ENCODE measurements at places on chromosomes 2 and 18. TPM values are rescaled to one million over a fixed set of nuclear protein-coding genes. Genes with fewer than 3 reads are reported as not detected.
A peak's percentile ranks its signal among the peaks of the same experiment; 100 is the strongest.

- H3K36me3 ChIP-seq: no peaks in the 10 kb centered on the region
- no peak overlapping the region for H3K4me3 ChIP-seq
- H3K4me1 ChIP-seq: peaks cover 3% of the 10 kb centered on the region
- H3K27me3 ChIP-seq: no peaks in the 10 kb centered on the region
Observed at GRCh38 chr2:229090225-229090624, 180.9 kb downstream of the PID1 start.

ABHD1 gene
- 0.09 TPM for total RNA-seq

DNA sequence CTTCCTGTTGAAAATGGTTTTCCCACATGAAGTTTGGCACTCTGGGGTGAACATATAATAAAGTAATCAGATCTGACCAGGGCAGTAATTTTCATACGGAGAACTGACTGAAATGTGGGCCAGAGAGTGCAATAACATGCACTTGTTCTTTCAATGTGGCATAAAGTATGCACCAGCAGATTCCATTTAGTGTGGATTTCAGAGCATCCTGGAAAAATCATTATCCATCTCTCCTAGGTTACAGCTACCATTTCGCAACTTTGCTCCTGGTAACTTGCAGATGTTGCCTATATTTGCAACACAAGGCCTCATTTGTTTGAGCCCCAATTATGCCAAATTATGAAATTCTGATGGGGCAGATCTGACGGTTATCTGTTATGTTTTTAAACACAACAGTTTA lies 55.4 kb downstream of the COLEC12 start:
- H3K36me3 ChIP-seq: no peaks in the 10 kb centered on the region
- no peak overlapping the region for H3K4me3 ChIP-seq
- H3K4me1 ChIP-seq: peaks cover 14% of the 10 kb centered on the region
- H3K27ac ChIP-seq: no peak overlapping the region
- DNase-seq: peak; percentile 69
- H3K27me3 ChIP-seq: no peaks in the 10 kb centered on the region

DNA sequence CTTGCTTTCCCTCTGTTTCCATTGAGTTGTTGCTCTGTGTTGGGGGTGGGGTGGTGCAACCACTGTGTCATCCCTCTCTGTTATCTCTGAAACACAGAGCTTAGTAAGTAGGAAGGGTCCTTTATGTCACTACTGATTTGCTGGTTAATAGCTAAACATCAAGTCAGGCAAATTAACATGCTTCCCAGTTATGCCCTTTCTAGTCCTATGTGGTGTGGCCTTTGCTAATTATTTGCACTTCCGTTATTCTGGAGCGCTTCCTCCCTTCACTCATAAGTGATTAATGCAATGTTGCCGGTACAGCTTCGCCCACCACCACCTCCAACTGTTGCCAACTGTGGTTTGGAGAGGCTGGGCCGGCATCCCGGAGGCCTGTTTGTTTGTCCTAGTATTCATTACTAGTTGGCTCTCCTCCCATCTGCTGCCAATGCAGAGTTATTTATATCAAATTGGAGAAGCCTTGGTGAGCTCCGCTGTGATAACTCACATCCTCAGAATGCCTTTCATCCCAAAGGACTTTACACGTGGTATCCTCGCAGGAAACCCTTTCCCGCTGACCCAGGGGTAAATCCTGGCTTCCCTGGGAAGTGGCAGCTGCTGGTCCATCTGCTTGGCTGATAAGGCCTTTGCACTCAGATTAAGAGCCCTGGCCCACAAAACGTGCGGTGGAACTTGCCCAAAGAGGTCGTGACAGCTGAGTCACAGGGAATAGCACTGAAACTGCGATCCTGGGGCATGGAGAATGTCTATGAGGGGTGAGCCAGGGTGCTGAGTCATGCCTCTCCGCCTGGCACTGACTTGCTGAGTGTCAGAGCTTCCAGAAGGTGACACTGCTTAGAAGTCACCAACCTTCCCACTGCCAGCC lies 72.0 kb upstream of the ZCCHC2 start:
- DNase-seq: peak; percentile 68
- peak overlapping the region; percentile 25 for H3K27ac ChIP-seq
- H3K36me3 ChIP-seq: no peaks in the 10 kb centered on the region
- H3K4me3 ChIP-seq: no peak overlapping the region
- H3K4me1 ChIP-seq: peaks cover 8% of the 10 kb centered on the region

GRCh38 chr2:20976527-20976926 lies 67.3 kb downstream of the APOB start:
- H3K4me3 ChIP-seq: no peak overlapping the region
- H3K27me3 ChIP-seq: no peaks in the 10 kb centered on the region
- no peak overlapping the region for H3K27ac ChIP-seq
- peaks cover 25% of the 10 kb centered on the region for H3K4me1 ChIP-seq
- peak; percentile 85 for DNase-seq

- H3K4me1 ChIP-seq: no peaks in the 10 kb centered on the region
- H3K27me3 ChIP-seq: no peaks in the 10 kb centered on the region
- peaks cover 25% of the 10 kb centered on the region for H3K36me3 ChIP-seq
- no peak overlapping the region for H3K27ac ChIP-seq
- no peak overlapping the region for H3K4me3 ChIP-seq
Observed at GRCh38 chr2:200435379-200435778, 74.5 kb downstream of the KCTD18 start.

STK39 gene
- total RNA-seq: 16.7 TPM

GRCh38 chr2:37402636-37403035 lies 58.2 kb downstream of the QPCT start:
- no peaks in the 10 kb centered on the region for H3K4me1 ChIP-seq
- H3K27me3 ChIP-seq: no peaks in the 10 kb centered on the region
- no peak for DNase-seq
- no peak overlapping the region for H3K4me3 ChIP-seq
- no peaks in the 10 kb centered on the region for H3K36me3 ChIP-seq

DNA sequence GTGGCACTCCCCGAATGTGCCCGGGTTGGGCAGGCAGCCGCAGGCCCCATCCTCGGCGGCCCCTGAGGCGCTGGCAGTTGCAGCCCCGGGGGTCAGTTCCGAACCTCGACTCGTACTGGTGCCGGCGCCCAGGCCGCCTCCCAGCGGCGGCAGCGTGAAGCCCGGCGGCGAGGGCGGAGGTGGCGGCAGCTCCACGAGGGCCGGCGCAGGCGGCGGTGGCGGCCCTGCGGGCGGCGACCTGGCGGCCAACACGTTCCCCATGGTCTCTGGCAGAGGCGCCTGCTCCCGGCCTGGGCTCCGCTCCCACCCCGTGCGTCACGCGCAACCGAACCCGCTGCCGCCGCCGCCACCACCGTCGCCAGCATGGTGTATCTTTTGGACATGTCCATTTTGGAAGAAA lies 196.3 kb downstream of the CCDC74A start:
- H3K4me3 ChIP-seq: no peak overlapping the region
- H3K27me3 ChIP-seq: no peaks in the 10 kb centered on the region
- H3K4me1 ChIP-seq: no peaks in the 10 kb centered on the region
- H3K36me3 ChIP-seq: no peaks in the 10 kb centered on the region
- no peak for DNase-seq
